ENCODE measurements at places on chromosomes 11 and 22.

DNA sequence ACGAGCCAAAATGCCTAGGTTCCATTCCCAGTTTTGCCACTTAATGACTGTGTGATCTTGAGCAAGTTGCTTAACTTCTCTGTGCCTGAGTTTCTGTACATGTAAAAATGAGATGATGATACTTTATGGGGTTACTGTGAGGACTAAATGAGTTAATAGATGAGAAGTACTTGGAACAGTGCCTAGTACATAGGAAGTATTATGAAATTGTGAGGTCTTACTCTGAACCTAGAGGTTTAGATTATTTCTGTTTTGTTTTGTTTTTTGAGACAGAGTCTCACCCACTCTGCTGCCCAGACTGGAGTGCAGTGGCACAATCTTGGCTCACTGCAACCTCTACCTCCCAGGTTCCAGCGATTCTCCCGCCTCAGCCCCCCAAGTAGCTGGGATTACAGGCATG, 227.0 kb upstream of the POU2AF2 start:
- no peak for DNase-seq

DNA sequence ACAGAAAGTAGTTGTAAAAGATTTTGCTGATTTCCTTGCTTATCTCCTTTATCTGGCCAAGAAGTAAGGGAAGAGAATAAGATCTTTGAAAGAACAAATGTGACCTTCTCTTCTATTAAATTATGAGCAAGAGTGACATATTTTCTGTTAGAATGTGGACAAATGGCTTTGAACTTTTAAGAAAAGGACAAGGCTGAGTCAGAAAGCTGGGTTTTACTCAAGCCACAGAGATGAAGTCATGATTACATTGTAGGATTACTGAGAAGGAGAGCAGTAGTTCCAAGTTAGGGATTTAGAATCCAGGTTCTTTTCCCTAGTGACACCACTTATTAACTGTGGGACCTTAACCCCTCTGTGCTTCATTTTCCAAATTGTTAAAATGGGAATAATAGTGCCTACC, 13.5 kb downstream of the CCDC90B start:
- no peak for DNase-seq

DNA sequence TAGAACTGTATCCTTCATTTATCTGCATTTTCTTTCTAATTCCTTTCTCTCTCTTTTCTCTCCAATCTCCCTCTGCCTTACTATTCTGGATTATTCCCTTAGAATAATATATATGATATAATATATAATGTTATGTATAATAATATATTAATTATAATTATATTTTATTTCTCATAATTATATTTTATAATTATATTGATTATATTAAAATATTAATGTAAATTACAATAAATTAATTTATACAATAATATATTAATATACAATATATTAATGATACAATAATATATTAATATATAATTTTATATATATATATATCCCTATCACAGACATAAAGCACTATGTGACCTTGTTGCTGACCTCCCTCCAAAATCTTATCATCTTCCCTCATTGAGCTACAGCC, 661.3 kb upstream of the CHORDC1 start:
- DNase-seq, result no peak

GRCh38 chr22:33018232-33018864, 39.8 kb downstream of the SYN3 start:
- DNase-seq, result peak; percentile 71

GRCh38 chr11:76200006-76200940, 6.0 kb downstream of the WNT11 start:
- DNase-seq, result no peak

- DNase-seq, result no peak
These were observed 22.4 kb downstream of the PIWIL3 start for GRCh38 chr22:24752088-24752623.

GRCh38 chr22:37026325-37026724, 6.8 kb downstream of the MPST start:
- DNase-seq, result no peak

DNA sequence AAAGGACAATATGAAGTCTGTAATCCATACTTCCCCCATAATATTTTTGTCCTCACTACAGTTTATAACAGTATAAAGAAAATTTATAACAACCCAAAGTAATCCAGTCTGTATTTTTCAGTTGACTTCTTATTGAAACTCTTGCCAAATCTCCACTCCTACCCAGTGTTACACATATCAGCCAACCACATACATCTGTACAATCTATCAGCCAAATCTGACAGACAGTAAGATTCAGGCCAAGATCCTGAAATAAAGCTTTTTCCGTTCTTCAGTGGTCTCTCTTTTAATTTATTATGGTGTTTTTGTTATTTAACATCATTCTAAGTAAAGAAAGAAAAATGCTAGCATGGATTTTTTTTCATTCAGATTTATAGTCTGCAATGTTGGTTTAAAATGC, 2370.9 kb upstream of the RAG2 start:
- no peak for DNase-seq

- DNase-seq, result no peak
These were observed 9.9 kb downstream of the TMPRSS13 start for GRCh38 chr11:117919341-117919740.

- no peak for DNase-seq
These were observed 64.8 kb downstream of the PAK1 start for GRCh38 chr11:77409046-77409445.

- DNase-seq, result no peak
These were observed 180.3 kb upstream of the GUCY1A2 start for GRCh38 chr11:107198490-107199007.

- DNase-seq, result no peak
These were observed 442.6 kb downstream of the TBC1D22A start for GRCh38 chr22:47205081-47205491.

- DNase-seq, result no peak
These were observed 25.5 kb downstream of the ARHGAP42 start for GRCh38 chr11:100712583-100712982.

DNA sequence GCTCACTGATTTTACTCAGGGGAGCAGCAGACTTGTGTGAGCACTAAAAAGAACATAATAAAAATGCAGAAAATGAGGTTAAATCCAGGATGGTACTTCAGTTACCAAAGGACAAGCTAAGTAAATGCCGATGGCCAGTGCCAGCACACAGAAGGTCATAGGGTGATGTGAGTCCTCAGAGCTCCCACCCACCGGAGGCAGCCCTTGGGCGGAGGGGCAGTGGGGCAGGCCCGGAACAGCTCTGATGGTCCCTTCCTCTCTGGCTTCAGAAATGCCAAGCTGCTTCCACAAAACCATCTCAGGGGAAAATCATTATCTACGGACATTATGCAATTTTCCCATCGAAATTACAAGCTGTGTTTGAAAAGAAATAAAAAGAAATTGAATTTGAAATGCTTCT, 124.5 kb downstream of the RRAS2 start:
- no peak for DNase-seq

DNA sequence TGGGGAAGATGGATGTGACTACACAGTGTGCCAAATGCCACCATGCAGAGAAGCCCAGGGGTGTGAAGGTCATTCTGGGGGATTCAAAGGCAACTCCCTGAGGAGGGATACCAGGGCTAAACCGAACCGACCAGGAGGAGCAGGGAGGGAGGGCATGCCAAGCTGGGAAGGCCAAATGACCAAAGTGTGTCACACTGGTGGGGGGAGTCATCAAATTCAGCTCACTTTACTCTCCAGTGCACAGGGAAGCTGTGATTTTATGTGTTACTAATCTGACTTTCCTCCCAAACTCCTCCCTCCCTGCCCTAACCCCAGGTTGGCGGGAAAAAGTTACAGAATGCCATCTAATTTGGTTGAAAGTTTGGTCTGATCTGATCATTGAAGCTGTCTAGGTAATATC, 29.7 kb upstream of the TSKU start:
- DNase-seq, result no peak

DNA sequence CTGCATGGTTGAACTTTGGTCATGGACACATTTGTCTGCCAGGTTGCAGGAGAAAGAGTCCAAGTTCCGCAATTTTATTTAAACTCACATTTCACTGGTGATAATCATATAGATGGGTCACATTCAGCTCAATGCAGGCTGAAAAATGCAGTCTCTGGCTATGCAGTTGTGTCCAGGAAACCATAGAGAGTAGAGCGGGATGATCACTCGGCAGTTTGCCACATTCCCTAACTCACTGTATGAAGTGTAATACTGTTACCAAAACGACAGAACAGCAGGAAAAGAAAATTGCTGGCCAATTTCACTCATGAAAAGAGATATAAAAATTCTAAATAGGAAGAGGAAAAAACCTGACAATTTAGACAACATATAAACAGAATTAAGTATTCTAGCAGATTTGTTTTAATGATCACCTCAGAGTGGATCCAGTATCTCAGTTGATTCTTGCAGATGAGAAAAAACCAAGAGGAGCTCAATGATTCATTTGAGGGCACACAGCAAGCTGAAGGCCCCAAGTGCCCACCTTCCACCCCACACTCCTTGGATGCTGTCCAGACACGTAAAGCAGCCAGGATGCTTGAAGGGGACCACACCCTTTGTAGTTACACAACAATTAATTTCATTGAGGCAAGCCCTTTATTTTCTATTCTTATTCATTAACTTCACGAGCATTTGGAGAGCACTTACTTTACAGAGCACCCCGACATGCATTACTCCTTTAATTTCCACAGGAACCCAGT, 422.3 kb downstream of the SOX6 start:
- no peak for DNase-seq

GRCh38 chr22:27927608-27928007, 8.6 kb upstream of the PITPNB start:
- DNase-seq, result no peak

DNA sequence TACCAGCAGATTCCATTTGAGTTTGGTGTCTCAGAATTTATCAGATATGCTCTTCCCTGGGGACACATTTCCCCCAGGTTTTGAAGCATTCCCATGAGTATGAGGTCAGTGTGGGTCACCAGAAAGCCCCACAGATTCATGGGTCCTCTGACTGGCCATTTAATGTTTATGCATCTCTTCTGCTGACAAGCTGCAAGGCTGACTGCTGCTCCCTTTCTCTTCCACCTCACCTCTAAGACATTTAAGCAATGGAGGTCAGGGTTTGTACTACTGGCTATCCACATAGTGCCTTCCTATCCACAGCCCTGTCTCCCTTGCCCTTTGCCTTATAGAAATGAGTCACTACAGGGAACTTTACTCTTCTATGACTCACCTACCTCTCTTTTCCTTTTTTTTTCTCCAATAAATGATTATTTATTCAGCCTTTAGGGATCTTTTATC, 106.0 kb upstream of the TIMP3 start:
- no peak for DNase-seq

DNA sequence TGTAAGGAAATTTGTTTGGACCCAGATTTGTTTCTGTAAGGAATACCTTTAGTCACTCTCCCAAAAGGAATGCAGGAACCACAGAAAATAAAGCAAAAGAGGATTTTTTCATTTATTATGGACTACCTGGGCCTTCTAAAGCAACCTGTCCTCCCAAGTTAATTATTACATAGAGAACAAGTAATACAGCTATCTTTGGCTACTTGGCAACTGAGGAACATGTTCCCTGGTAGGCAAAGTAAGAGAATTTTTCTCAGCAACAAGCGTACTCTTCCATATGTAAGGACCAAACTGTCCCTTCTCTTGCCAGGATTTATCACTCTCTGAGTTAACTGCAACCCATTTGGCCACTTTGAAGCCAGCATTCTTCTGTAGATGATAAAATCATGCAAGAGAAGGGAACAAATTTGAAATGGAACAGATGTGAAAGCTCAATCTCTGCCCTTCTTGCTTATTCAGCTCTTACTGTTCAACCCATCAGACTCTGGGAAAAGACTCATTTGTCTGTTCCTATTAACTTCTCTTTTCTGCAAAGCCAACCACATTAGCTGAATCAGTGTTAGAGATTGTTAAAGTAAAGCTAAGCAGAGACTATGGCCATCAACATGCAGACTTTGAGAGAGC, 190.2 kb downstream of the SWAP70 start:
- no peak for DNase-seq

DNA sequence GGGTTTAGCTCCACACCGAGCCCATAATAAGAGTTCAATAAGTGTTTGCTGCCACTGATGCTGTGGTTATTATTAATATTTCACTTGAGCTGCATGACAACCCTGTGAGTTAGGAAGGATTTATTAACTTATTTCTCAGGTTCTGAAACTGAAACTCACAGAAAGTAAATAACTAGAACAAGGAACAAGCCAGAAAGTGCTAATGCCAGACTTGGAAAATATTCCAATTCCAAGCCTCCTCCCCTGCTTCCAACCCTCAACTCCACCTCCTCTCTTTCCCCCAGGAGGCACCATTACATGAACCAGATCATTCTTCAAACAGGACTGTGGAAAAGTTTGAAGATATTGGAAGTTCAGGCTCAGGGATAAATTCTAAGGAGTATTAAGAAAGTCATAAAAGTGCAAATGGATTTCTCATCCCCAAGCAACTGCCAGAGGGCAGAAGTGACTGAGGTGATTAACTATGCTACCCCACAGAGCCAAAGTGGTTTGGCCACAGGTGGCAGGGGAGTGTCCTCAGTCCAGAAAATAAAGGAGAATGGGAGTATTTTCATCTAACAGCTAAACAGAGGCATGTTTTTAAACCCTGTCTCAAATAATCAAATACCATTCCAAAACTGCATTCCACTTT, 3.2 kb upstream of the FJX1 start:
- DNase-seq, result no peak

- DNase-seq, result no peak
These were observed 11.0 kb downstream of the TANGO2 start for GRCh38 chr22:20031732-20032406.

DNA sequence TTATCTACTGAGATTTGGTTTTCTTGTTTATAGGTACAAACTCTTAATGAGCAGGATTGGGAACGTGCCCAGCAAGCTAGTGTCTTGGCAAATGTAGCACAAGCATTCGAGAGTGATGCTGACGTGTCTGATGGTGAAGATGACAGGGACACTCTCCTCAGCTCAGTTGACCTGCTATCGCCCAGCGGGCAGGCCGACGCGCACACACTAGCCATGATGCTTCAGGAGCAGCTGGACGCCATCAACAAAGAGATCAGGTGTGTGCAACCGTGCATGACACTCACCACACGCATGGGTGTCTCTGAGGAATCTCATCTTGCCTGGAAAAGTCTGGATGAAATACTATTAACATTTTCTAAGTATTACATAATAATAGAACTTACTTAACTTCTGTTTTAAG, 54.7 kb upstream of the CTTN start:
- DNase-seq, result no peak

DNA sequence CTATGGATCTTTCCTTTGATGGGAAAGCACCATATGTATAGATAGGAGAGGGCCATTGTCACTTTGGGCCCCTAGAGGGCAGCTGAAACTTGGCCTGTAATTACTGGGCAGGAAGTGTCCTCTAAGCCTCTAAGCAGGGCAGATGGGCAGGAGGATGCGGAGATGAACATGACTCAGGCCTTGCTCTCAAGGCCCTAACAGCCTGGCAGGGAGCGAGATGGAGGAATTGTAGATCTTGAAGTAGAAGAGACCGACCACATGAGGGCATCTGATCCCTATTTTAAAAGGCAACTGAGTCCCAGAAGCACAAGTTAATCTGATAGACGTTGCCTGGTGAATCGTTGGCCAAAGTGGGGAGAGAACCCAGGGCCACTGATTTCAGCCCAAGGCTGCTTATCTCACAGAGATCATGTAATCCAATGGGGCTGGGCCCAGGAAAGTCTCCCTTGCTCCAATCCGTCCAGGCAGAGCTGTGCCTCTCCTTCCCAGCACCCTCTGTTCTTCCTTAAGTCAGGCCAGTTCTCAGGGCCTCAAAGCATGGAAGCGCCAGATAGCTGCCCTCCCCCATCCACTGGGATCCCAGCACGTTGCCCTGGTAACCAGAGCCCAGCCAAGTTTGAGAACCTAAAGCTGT, 2.5 kb upstream of the SEPTIN3 start:
- DNase-seq, result peak; percentile 70

All from BE2C (cell line).